GM12878 (cell line): ENCODE measurements at places on chromosomes 11 and 22. TPM values are rescaled to one million over a fixed set of nuclear protein-coding genes. Genes with fewer than 3 reads are reported as not detected.

The SPA17 gene
- total RNA-seq, result 2.5 and 2.9 TPM in 2 replicates

GRCh38 chr11:126495281-126496220, 140.1 kb downstream of the ST3GAL4 start:
- no peak overlapping the region for H3K4me3 ChIP-seq
- H3K27me3 ChIP-seq, result peaks cover 5% of the 10 kb centered on the region
- no peaks in the 10 kb centered on the region for H3K4me1 ChIP-seq
- no peak overlapping the region for H3K27ac ChIP-seq
- DNase-seq, result no peak

- H3K27ac ChIP-seq, result no peak overlapping the region
- no peaks in the 10 kb centered on the region for H3K36me3 ChIP-seq
- no peak for DNase-seq
- H3K27me3 ChIP-seq, result peaks cover 3% of the 10 kb centered on the region
- H3K4me1 ChIP-seq, result peaks cover 13% of the 10 kb centered on the region
Observed at GRCh38 chr11:2926611-2927051, 2.6 kb downstream of the PHLDA2 start.

GRCh38 chr22:18975434-18976196, 39.5 kb upstream of the PRODH start:
- H3K36me3 ChIP-seq, result no peaks in the 10 kb centered on the region
- no peak overlapping the region for H3K4me3 ChIP-seq
- H3K4me1 ChIP-seq, result no peaks in the 10 kb centered on the region
- H3K27ac ChIP-seq, result no peak overlapping the region
- DNase-seq, result no peak

DNA sequence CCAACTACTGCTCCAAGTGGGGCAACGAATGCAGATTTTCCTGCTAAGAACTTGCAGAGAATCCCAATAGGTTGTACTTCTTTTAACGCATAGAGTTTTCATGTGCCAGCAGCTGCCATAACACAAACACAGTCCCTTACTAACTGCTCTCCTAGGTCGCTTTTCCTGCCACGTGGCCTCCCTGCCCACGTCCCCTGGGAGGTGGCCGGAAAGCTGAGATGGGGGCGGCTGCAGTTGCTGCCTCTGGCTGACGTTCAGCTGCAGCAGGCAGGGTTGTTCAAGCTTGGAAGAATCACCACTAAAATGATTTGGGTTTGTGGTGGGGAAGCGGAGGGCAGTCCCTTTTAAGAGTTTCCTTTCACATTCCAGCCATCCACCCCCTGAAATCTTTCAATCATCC, 39.3 kb downstream of the ZNF202 start:
- H3K4me1 ChIP-seq, result no peaks in the 10 kb centered on the region
- no peaks in the 10 kb centered on the region for H3K36me3 ChIP-seq
- H3K4me3 ChIP-seq, result no peak overlapping the region
- no peak overlapping the region for H3K27ac ChIP-seq
- no peaks in the 10 kb centered on the region for H3K27me3 ChIP-seq

- no peak overlapping the region for H3K27ac ChIP-seq
- DNase-seq, result no peak
- no peaks in the 10 kb centered on the region for H3K36me3 ChIP-seq
- no peaks in the 10 kb centered on the region for H3K4me1 ChIP-seq
- no peak overlapping the region for H3K4me3 ChIP-seq
Observed at GRCh38 chr11:113908098-113908497, 3.5 kb downstream of the HTR3B start.

GRCh38 chr22:29702931-29703501, 16.8 kb upstream of the CABP7 start:
- no peaks in the 10 kb centered on the region for H3K36me3 ChIP-seq
- H3K27me3 ChIP-seq, result no peaks in the 10 kb centered on the region
- DNase-seq, result no peak
- H3K4me3 ChIP-seq, result no peak overlapping the region
- H3K4me1 ChIP-seq, result 0 out of 2 replicates have a peak, but pooled peaks cover 3% of the 10 kb centered on the region

DNA sequence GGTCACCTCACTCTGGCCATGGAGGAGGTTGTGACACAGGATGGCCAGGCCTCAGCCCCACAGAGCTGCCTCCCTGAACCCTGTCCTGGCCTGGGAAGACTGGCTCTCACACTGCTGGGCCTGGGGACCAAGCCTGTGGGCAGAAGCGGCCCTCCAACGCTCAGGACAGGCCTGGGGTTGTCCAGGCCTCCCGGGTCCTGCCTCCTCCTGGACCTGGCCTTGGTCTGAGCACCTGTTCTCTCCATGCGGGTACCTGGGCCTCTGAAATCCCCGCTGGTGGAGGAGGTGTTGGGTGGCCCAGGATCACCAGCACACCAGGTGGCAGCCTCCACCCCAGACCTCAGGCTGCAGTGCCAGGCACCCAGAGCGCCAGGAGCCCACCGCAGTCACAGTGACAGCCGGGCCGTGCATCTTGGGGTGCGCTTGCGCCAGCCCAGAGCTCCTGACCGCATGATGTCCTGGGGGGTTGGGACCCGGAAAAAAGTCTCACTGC, 16.1 kb upstream of the PIM3 start:
- peaks cover 4% of the 10 kb centered on the region; the same call in 1 of the 2 replicates for H3K4me1 ChIP-seq
- H3K27ac ChIP-seq, result peak overlapping the region; percentile 87
- no peaks in the 10 kb centered on the region for H3K27me3 ChIP-seq
- H3K4me3 ChIP-seq, result peak overlapping the region; percentile 83

GRCh38 chr11:34027516-34028408, 23.8 kb upstream of the CAPRIN1 start:
- H3K36me3 ChIP-seq, result no peaks in the 10 kb centered on the region
- H3K27me3 ChIP-seq, result no peaks in the 10 kb centered on the region
- DNase-seq, result no peak
- H3K4me3 ChIP-seq, result no peak overlapping the region

The TPBGL gene
- total RNA-seq, result not detected in 2 replicates

DNA sequence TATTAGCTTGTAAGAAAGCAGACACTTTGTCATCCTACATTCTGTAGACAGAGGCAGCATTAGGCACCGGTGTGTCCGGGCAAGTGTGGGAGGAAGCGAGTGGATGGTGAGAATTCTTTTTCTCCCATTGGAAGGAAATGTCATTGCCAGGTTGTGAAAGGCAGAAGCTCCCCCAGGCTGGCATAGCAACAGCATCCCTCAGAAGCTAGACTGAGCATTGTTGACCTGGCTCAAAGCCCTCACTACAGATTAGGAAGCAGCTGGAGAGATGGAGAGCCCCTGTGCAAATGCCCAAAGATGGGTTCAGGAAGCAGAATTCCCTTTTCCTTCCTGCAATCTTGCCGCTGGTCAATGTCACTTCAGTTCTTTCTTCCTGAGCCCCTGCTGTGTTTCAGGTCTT, 1299.3 kb downstream of the TBC1D22A start:
- H3K36me3 ChIP-seq, result no peaks in the 10 kb centered on the region
- H3K4me3 ChIP-seq, result no peak overlapping the region
- DNase-seq, result no peak
- no peak overlapping the region for H3K27ac ChIP-seq

DNA sequence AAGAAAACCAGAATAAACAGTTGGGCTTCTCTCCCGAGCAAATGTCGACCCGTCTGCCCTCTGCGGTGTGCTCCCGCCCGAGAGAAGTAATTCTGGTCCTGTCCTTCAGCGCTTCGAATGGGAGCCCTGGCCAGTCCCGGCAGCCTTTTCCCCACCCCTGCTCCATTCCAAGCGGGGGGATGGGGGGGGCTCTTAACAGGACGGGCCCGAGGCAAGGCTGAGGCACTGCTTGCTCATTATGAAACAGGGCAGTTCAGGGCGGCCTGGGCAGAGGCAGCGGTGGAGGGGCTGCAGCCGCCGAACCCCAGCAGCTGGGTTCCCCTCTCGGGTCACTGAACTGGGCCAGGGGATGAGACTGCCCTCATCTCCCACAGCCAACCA, 9.1 kb downstream of the BACE1-AS start:
- no peak overlapping the region for H3K27ac ChIP-seq
- H3K4me3 ChIP-seq, result no peak overlapping the region
- peaks cover 2% of the 10 kb centered on the region; the same call in 1 of the 2 replicates for H3K27me3 ChIP-seq

The KCNJ5 gene
- not detected in 2 replicates for total RNA-seq

- H3K27ac ChIP-seq, result no peak overlapping the region
- H3K27me3 ChIP-seq, result no peaks in the 10 kb centered on the region
- H3K36me3 ChIP-seq, result no peaks in the 10 kb centered on the region
- H3K4me1 ChIP-seq, result no peaks in the 10 kb centered on the region
- DNase-seq, result no peak
Observed at GRCh38 chr11:2517386-2518064, 72.7 kb downstream of the KCNQ1 start.

GRCh38 chr11:47215366-47215910, 664 bp downstream of the DDB2 start:
- H3K4me3 ChIP-seq, result peak overlapping the region; percentile 92
- H3K4me1 ChIP-seq, result peaks cover 9% of the 10 kb centered on the region
- no peaks in the 10 kb centered on the region; the same call in 1 of the 2 replicates for H3K36me3 ChIP-seq
- DNase-seq, result peak; percentile 32
- no peaks in the 10 kb centered on the region for H3K27me3 ChIP-seq

The TRIM48 gene
- total RNA-seq, result not detected in 2 replicates
